ENCODE measurements at places on chromosomes 7 and 10. TPM values are rescaled to one million over a fixed set of nuclear protein-coding genes. Genes with fewer than 3 reads are reported as not detected.

Gene LRIT1
- not detected for total RNA-seq

Gene ASZ1
- total RNA-seq: not detected

Gene ACTR3C
- total RNA-seq: 1.7 TPM

Gene POLR2J2
- total RNA-seq: 1.6 TPM

Gene OPN4
- total RNA-seq: not detected

Gene TMEM140
- 45.4 TPM for total RNA-seq

Gene NAT16
- not detected for total RNA-seq

Gene HOXA9
- total RNA-seq: 2.6 TPM

Gene ZNF12
- total RNA-seq: 32.1 TPM

Gene ST8SIA6
- total RNA-seq: 0.26 TPM

Gene CUZD1
- 0.17 TPM for total RNA-seq

Gene ANKRD61
- total RNA-seq: under 0.01 TPM

Gene TRPV5
- not detected for total RNA-seq

Gene EIF3B
- total RNA-seq: 143 TPM

Gene VWDE
- not detected for total RNA-seq

Gene FXYD4
- total RNA-seq: not detected

Gene CPEB3
- total RNA-seq: 1.6 TPM

Gene CLDN3
- not detected for total RNA-seq

Gene PTF1A
- total RNA-seq: not detected

Gene AKR1C2
- total RNA-seq: 146 TPM

Gene KNDC1
- not detected for total RNA-seq

Gene ZNF735
- total RNA-seq: not detected

Gene NSUN6
- total RNA-seq: 6.6 TPM

Gene MORN4
- 2.3 TPM for total RNA-seq

Gene ERVW-1
- not detected for total RNA-seq

Gene SPDYE2
- not detected for total RNA-seq

Gene SEMA3E
- total RNA-seq: 1.0 TPM

Gene KIAA1217
- 12.7 TPM for total RNA-seq

Gene IFIT1
- 0.77 TPM for total RNA-seq

Gene ARHGEF35
- under 0.01 TPM for total RNA-seq

Gene PTPRZ1
- total RNA-seq: not detected

Gene ATG9B
- total RNA-seq: under 0.01 TPM

Gene NKX6-2
- total RNA-seq: not detected

Gene TMEM225B
- total RNA-seq: not detected

Gene SP8
- not detected for total RNA-seq

Gene CYP2C9
- not detected for total RNA-seq

Gene CABCOCO1
- total RNA-seq: 0.11 TPM

Gene OR2A1
- not detected for total RNA-seq

Gene PPP1R3C
- 0.09 TPM for total RNA-seq

Gene ZNF37A
- 8.3 TPM for total RNA-seq

Gene ANKRD1
- 92.0 TPM for total RNA-seq

Gene ITIH2
- total RNA-seq: not detected

Gene METTL27
- total RNA-seq: 4.4 TPM

Gene TCAF1
- 43.4 TPM for total RNA-seq

Gene CYP2C19
- not detected for total RNA-seq

Gene ADRB1
- total RNA-seq: 11.1 TPM

Gene STEAP1
- 2.8 TPM for total RNA-seq

Gene CALHM1
- total RNA-seq: not detected

Gene SFXN3
- total RNA-seq: 49.0 TPM

Gene TCAF2
- 3.8 TPM for total RNA-seq

Gene DNAH11
- total RNA-seq: not detected

Gene MEST
- 1.1 TPM for total RNA-seq

Gene MAP3K8
- 4.9 TPM for total RNA-seq

Gene VPS37D
- 3.5 TPM for total RNA-seq

Gene PRF1
- total RNA-seq: not detected

Gene NPY
- total RNA-seq: not detected

Gene TSPAN14
- 102 TPM for total RNA-seq
